ENCODE measurements at places on chromosomes 3 and 15. TPM values are rescaled to one million over a fixed set of nuclear protein-coding genes. Genes with fewer than 3 reads are reported as not detected.
A peak's percentile ranks its signal among the peaks of the same experiment; 100 is the strongest.

- DNase-seq, result no peak
- no peaks in the 10 kb centered on the region for H3K4me1 ChIP-seq
- H3K27me3 ChIP-seq, result no peaks in the 10 kb centered on the region
Measured at GRCh38 chr15:59918994-59919951, 84.8 kb upstream of the FOXB1 start.

DNA sequence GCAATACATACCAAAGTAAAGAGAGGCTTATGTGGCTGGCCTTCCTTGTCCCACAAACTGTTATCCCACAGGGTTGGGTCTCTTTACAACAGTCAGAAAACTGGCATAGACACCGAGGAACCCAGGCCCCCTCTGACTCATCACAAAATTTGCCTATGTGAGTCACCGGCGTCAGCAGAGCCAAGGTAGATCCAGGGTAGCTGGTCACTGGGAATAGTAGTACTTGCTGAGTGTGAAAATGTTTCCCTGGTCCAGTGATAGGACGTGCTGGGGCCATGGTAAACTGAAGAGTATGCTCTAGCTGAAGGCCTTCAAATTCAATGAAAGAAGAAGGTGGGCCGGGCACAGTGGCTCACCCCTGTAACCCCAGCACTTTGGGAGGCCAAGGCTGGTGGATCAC, 27.1 kb upstream of the SKIL start:
- no peaks in the 10 kb centered on the region for H3K36me3 ChIP-seq
- H3K4me3 ChIP-seq, result no peak overlapping the region
- no peak overlapping the region for H3K27ac ChIP-seq
- no peak for DNase-seq

DNA sequence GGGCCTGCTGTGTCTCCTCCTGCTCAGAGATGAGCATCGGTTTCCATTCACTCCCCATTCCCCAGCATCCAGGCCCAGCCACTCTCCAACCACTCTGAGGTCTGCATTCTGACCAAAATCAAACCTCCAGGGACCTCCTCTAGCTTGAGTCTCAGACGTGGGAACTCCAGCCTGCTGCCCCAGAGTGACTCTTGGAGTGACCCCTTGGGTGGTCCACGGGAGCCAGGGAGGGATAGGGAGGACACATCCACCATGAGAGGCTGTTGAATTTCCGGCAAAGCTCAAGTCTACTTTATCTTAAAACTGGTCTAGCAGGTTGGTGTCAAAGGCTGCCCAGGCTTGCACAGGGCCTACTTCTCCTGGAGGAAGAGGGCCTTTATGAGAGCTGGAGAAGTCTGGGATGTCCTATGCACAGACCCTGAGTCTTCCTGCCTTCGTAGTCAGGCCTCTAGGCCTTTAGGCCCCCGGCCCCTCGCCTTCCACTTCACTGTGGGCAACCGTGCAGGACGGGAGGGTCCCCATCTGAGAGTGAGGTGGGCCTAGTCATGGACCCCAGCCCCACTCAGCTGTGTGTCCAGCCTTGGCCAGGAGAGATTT, 8.9 kb downstream of the CISH start:
- H3K27me3 ChIP-seq, result no peaks in the 10 kb centered on the region
- no peaks in the 10 kb centered on the region for H3K4me1 ChIP-seq
- H3K36me3 ChIP-seq, result peaks cover 17% of the 10 kb centered on the region
- H3K27ac ChIP-seq, result peak overlapping the region; percentile 98

BNC1 gene
- 0.36 TPM for total RNA-seq

GRCh38 chr3:111604119-111604518, 9.0 kb upstream of the ZBED2 start:
- no peak overlapping the region for H3K27ac ChIP-seq
- no peaks in the 10 kb centered on the region for H3K27me3 ChIP-seq
- no peaks in the 10 kb centered on the region for H3K4me1 ChIP-seq
- no peak overlapping the region for H3K4me3 ChIP-seq
- DNase-seq, result no peak

DNA sequence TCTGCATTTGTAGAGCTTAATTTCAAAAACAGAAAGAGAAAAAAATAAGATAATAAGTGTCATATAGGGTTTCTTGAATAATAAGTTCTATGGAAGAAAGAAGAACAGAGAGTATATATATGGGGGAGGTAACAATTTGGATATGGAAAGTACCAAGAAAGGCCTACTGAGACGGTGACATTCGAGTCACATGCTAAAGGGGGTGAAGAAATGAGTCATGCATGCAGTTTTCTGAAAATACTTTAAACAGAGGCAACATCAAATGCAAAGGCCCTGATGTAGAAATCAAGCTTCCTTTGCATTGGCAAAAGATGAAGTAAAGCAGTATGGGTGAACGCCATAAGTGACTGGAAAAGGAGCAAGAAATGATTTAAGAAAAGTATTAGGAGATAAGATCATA, 371.6 kb upstream of the ZNF385D start:
- H3K4me3 ChIP-seq, result no peak overlapping the region
- no peaks in the 10 kb centered on the region for H3K36me3 ChIP-seq
- H3K27ac ChIP-seq, result no peak overlapping the region
- H3K27me3 ChIP-seq, result no peaks in the 10 kb centered on the region
- no peaks in the 10 kb centered on the region for H3K4me1 ChIP-seq
- no peak for DNase-seq

TNFSF10 gene
- total RNA-seq, result 35.7 TPM

GRCh38 chr15:66876421-66876730, 174.3 kb downstream of the SMAD6 start:
- H3K4me1 ChIP-seq, result no peaks in the 10 kb centered on the region
- no peak for DNase-seq
- no peak overlapping the region for H3K4me3 ChIP-seq
- H3K27ac ChIP-seq, result no peak overlapping the region
- no peaks in the 10 kb centered on the region for H3K36me3 ChIP-seq

P3H2 gene
- 41.7 TPM for total RNA-seq

- peak overlapping the region; percentile 72 for H3K27ac ChIP-seq
- H3K27me3 ChIP-seq, result no peaks in the 10 kb centered on the region
- H3K4me3 ChIP-seq, result no peak overlapping the region
Measured at GRCh38 chr3:195172039-195172684, 98.8 kb downstream of the XXYLT1 start.

GRCh38 chr3:117610156-117610555, 900.6 kb downstream of the TUSC7 start:
- no peaks in the 10 kb centered on the region for H3K36me3 ChIP-seq
- no peaks in the 10 kb centered on the region for H3K4me1 ChIP-seq
- no peak for DNase-seq
- no peak overlapping the region for H3K27ac ChIP-seq
- H3K27me3 ChIP-seq, result no peaks in the 10 kb centered on the region

- no peaks in the 10 kb centered on the region for H3K27me3 ChIP-seq
- H3K4me1 ChIP-seq, result no peaks in the 10 kb centered on the region
- no peak overlapping the region for H3K4me3 ChIP-seq
- H3K36me3 ChIP-seq, result no peaks in the 10 kb centered on the region
- H3K27ac ChIP-seq, result no peak overlapping the region
Measured at GRCh38 chr3:20405231-20405630, 219.2 kb upstream of the SGO1 start.

CCRL2 gene
- total RNA-seq, result 0.71 TPM

DNA sequence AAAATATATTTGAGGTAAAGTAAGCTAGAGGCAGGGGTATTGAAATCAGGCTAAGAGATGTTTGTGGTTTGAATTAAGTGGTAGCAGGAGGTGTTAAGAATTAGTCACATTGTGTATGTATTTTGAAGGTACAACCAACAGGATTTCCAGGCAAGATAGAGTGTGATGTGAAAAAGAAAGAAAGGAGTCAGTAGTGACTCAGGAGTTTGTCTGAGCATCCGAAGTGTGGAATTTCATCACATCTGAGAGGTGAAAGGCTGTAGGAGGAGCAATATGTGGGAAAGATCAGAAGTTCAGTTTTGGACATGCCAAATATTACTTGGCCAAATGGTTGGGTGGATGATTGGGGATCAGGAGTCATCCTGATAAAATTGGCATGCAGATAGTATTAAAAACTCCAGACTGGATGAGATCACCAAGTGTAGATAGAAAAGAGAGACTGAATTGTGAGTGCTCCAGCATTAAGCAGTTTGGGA, 32.1 kb upstream of the EBLN2 start:
- peaks cover 52% of the 10 kb centered on the region for H3K4me1 ChIP-seq
- DNase-seq, result no peak
- no peaks in the 10 kb centered on the region for H3K36me3 ChIP-seq
- no peak overlapping the region for H3K27ac ChIP-seq

GRCh38 chr3:23877329-23877980, 39.3 kb downstream of the NKIRAS1 start:
- peaks cover 32% of the 10 kb centered on the region for H3K4me1 ChIP-seq
- DNase-seq, result no peak
- H3K27me3 ChIP-seq, result no peaks in the 10 kb centered on the region
- no peaks in the 10 kb centered on the region for H3K36me3 ChIP-seq
- no peak overlapping the region for H3K4me3 ChIP-seq
- H3K27ac ChIP-seq, result no peak overlapping the region

DNA sequence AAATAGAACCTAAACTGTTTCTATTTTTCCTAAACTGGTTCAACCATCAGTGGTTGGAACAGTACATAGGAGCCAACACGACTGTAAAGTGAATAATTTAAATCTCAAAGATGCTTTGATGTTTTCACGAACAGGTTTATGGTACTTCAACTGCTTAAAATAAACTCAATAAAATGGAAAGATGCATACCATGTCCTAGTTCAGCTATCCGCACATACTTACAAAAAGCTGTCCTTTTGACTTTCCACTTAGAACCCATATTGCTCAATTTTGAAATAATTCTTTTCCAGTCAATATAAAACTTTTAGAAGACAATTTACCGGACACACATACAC, 902 bp downstream of the CMTM6 start:
- H3K36me3 ChIP-seq, result no peaks in the 10 kb centered on the region
- no peaks in the 10 kb centered on the region for H3K27me3 ChIP-seq
- peak overlapping the region; percentile 67 for H3K4me3 ChIP-seq
- H3K27ac ChIP-seq, result peak overlapping the region; percentile 97
- no peak for DNase-seq

ATP1B3 gene
- total RNA-seq, result 38.7 TPM

GRCh38 chr3:133977568-133977967, 52.2 kb downstream of the SLCO2A1 start:
- H3K27me3 ChIP-seq, result no peaks in the 10 kb centered on the region
- H3K27ac ChIP-seq, result no peak overlapping the region
- no peaks in the 10 kb centered on the region for H3K36me3 ChIP-seq

PLCH1 gene
- total RNA-seq, result 0.36 TPM

DNA sequence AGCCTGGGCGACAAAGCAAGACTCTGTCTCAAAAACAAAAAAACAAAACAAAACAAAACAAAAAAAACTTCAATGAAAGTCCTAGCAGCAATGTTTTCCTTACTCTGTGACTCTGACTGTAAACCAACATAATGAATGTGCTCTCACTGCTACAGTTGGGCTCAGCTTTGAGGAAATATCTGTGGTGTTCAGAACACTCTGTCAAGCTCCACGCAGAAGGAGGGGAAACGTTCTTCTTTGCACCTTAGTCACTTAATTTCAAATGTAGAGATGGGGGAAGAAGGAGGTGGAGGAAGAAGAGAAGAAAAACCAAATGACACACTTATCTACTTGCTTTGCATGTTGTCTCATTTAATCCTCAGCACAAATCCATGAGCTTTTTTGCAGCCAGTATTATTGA, 107.1 kb upstream of the UBE3A start:
- no peaks in the 10 kb centered on the region for H3K36me3 ChIP-seq
- peaks cover 44% of the 10 kb centered on the region for H3K4me1 ChIP-seq
- H3K27me3 ChIP-seq, result no peaks in the 10 kb centered on the region
- H3K4me3 ChIP-seq, result no peak overlapping the region

DNA sequence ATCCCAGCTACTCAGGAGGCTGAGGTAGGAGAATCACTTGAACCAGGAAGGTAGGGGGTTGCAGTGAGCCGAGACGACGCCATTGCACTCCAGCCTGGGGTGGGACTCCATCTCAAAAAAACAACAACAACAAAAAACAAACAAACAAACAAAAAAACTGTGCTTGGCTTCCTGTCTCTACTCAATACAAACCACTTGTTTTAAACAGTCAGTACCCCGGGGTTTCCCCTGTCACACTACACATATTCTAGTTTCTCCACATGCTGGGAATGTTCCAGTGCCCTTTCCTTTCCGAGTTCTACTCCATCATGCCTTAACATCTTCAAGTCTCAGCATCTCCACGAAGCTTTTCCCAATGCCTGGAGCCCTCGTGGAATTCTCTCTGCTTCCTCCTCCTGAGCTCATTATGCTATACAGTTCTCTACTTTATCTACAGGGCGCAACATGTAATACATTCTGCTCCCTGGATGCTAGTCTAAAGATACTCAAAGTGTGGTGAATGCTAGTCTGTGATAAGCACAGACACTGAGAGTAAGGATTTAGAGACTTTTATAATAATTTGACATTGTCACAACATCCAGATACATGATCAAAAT, 7.8 kb downstream of the EMC3 start:
- peak overlapping the region; percentile 85 for H3K27ac ChIP-seq
- no peak overlapping the region for H3K4me3 ChIP-seq
- DNase-seq, result no peak
- H3K4me1 ChIP-seq, result no peaks in the 10 kb centered on the region
- H3K27me3 ChIP-seq, result no peaks in the 10 kb centered on the region
- no peaks in the 10 kb centered on the region for H3K36me3 ChIP-seq

OR5K2 gene
- total RNA-seq, result not detected

SERINC4 gene
- not detected for total RNA-seq

DNA sequence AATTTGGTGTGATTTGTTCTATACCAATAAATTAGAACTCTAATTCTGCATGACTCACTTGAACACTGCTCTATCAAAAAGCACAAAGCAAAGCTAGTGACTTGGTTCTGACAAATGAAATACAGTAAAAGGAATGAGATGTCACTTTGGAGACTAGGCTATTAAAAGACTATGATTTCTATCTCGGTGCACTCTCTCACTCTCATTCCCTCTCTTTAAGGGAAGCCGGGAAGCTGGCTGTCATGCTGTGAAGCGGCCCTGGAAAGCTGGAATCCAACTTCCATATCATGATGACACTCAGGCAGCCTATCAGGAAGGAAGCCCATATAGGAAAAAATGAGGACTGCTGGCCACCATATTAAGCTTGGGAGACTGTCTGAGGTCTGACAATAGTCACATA, 590.1 kb upstream of the CBLB start:
- no peak overlapping the region for H3K27ac ChIP-seq
- no peaks in the 10 kb centered on the region for H3K4me1 ChIP-seq
- H3K36me3 ChIP-seq, result no peaks in the 10 kb centered on the region
- no peak for DNase-seq

DNA sequence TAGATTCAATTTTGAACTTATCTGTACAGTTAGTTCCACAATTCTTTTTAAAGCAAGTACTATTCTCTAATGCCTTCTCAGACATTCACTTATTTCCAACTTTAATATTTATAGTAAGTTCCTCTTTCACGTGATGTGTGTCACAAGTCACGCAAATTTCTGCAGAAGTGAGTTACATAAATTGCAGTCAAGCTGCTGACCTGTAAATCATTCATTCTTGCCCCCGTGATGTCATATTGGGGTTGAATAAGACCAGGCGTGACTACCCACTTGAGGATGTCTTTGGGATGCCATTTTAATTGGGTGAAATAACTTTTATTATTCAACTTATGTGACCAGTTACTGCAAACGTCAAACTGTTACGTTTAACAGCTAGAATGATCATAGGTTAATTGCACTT, 15.1 kb downstream of the PPARG start:
- no peaks in the 10 kb centered on the region for H3K36me3 ChIP-seq
- no peak for DNase-seq
- no peaks in the 10 kb centered on the region for H3K4me1 ChIP-seq
- no peaks in the 10 kb centered on the region for H3K27me3 ChIP-seq
